ENCODE measurements at places on chromosomes 5 and 9.

DNA sequence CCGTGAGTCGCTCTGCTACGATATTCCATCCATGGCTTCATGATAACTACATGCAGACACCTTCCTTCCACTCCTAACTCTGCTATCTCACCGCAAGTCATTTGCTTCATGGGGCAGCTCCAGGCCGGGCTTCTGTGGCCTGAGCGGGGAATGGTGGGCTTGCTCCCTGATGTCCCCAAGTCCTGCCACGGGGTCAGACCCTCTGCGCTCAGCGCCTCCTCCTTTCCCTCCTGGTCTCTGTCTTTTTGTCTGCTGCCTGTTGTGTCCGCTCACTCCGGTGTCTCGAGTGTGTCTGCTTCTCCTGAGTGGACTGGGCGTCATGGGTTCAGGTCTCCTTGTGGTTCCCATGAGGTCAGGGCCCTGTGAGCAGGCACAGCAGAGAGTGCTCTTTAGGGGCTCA lies 139.6 kb downstream of the CACNA1B start:
- no peak for DNase-seq

- DNase-seq = no peak
Observed at GRCh38 chr5:116249648-116250047, 164.8 kb downstream of the COMMD10 start.

- DNase-seq = no peak
Observed at GRCh38 chr5:33659526-33660169, 218.9 kb downstream of the TARS1 start.

GRCh38 chr9:37953775-37954437 lies 50.0 kb upstream of the SLC25A51 start:
- peak; percentile 88 for DNase-seq

DNA sequence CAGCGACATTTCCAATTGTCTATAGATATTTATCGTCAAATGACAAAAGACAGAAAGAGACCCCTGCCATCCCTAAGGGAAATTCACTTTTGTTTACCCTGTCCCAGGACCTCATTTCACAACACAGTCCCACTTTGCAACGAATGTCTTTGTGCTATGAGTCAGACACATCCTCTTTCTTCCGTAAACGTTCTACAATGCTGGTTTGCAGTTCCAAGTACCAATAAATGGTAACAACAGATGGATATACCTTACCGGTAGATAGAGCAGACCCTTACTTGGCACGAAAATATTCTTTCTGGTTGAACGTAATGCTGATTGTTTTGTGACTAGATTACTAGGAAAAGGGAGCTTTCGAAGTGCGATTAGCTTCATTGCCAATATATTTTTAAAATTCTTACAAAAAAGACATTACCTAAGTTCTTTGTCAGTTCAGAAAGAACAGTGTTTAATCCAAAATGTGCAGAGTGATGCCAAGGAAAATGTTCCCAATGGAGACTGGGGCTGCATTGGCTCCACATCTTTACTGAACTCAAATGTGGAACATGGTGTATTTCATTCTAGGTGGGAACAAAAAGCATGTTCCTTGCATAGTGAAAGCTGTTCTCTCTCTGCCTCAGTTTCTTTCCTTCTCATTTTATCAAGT lies 202.5 kb upstream of the SLC27A6 start:
- no peak for DNase-seq

GRCh38 chr5:76986825-76987526 lies 34.1 kb downstream of the CRHBP start:
- DNase-seq = no peak

GRCh38 chr5:123647066-123647465 lies 135.1 kb downstream of the CSNK1G3 start:
- DNase-seq = no peak

DNA sequence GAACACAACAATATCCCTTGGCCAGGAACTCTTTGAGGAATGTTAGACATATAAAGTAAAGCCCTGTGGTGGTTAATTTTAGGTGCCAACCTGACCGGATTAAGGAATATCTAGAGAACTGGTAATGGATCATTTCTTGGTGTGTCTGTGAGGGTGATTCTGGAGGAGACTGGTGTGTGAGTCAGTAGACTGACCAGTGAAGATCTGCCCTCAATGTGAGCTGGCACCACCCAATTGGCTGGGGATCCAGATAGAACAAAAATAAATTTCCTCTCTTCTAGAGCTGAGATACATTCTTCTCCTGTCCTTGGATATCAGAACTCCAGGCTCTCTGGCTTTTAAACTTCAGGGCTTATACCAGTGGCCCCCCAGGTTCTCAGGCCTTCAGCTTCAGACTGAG lies 56.2 kb upstream of the TNPO1 start:
- DNase-seq = peak; percentile 0
